ENCODE measurements at places on chromosomes 1 and 21. TPM values are rescaled to one million over a fixed set of nuclear protein-coding genes. Genes with fewer than 3 reads are reported as not detected.

GRCh38 chr1:22841860-22842281 lies 130.8 kb downstream of the LACTBL1 start:
- no peak for DNase-seq

GRCh38 chr1:38046333-38046883 lies at the start of gene POU3F1:
Gene POU3F1 (minus strand): TSS chr1:38046793. CDS start chr1:38046743, 50 bp downstream.
- no peak for DNase-seq

The WDR64 gene
- polyA plus RNA-seq, result 0.06 TPM

GRCh38 chr1:203172184-203173010 lies 3.2 kb downstream of the MYBPH start:
- DNase-seq, result no peak

The CYP2J2 gene
- 0.04 TPM for polyA plus RNA-seq

DNA sequence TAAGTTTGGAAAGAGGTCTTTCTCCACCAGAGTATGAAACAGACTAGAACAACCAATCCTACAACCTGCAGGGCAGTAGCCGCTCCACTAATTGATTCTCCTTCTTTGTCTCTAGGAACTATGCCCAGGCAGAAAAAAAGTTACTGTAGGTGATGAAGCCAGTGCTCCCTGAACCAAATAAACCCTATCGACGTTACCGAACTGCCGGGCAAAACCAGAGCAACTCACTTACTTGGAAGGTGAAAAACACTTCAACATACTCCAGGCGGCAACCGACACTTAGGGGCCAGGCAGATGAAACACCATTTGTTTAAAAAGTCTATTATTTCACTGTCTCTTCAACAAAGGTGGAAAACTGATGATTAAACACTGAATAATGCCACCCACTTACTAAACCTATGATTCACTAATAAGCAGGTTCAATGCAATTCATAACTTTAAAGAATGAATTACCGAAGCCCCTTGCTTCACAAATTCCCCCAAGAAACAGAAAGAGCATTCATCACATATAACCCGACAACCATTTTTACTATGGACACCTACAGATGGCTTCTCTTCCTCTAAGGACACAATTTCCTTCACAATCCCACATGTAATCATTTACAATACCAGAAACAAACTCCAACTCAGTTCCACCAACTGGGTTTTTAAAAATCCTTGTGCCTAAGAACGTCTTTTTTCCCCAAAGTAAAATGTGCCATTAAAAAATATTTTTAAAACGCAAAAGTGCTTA lies 1.6 kb downstream of the NRIP1 start:
- no peak for DNase-seq

- no peak for DNase-seq
Observed at GRCh38 chr1:36866169-36866814, 168.0 kb downstream of the GRIK3 start.

DNA sequence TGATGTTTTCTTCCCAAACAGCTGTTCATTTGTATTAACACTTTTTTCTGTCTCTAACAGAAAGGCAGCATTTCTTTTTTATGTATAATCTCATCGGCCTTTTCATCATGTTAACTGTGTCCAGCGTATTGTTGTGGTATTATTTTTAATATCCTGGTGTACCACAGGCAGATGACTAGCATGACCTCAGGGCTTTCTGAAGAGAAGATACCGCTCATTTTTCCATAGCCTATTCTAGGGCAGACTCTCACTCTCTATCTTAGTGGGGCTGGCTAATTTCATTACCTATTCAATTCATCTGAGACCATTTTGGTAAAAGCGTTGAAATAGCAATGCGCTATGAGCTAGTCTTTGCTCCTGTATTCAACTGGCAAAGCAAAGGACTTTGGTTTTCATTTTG lies 209.9 kb downstream of the SDCCAG8 start:
- no peak for DNase-seq

DNA sequence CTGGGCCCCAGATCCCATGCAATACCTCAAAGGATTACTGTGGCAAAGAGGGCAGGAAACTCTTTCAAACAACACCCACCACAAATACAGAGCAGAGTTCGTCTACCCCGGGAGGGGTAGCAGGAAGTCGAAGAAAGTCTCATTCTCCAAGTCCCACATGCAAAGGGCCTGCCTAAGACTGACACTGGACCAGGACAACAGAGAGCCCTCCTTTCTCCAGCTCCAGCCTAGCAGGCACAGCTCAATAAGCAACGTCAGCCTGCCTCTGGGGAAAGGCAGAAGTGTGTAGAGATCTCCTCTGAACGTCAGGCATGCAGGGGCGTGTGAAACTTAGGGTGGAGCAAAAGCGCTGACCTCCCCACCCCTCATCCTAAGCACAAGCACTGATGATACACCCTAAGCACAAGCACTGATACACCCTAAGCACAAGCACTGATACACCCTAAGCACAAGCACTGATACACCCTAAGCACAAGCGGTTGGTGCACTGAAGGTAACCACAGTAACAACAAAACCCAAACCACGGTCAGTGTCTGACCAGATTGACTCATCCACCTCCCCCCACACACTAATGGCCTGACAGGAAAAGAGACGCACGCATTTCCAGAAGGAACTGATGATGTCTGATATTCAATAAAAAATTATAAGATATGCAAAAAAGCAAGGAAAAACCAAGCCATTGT lies 1.3 kb downstream of the KRTAP12-3 start:
- DNase-seq, result no peak

DNA sequence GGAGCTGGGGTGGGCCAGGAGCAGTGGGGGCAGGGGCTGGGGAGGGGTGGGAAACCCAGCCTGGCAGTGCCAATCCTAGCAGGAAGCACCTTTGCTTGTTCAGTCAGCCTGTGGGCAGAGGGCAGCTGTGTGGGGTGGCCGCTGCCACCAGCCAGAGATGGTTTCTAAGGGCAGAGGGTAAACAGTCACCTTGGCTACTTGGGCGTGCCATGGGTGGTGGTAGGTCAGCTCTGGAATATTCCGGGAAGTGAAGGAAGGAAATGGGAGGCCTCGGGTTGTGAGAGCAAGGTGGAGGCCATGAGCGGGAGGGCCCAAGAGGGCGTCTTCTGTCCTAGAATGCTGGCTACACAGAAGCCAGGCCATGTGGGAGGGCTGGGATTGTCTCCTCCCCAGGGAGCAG lies 20.7 kb upstream of the WNT4 start:
- no peak for DNase-seq

DNA sequence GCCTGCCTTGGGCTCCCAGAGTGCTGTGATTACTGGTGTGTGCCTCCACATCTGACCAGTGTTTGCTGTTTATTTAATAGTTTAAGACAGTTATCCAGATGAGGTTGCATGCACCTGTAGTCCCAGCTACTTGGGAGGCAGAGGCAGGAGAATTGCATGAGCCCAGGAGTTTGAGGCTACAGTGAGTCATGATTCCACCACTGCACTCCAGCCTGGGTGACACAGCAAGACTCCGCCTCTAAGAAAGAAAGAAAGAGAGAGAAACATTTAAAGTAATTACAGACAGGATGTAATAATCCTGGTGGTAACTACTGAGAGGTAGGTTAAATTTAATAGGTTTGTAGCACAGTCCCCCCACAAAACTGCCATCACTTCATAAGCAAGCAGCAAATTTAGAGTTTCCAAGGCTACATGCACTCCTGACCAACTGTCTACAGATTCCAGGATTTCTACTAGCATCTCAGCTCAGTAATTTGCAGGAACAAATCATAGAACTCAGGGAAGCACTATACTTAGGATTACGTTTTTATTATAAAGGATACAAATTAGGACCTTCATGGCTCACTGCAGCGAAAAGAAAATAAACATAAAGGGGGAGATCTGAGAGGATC lies 89.6 kb downstream of the PKN2 start:
- peak; percentile 26 for DNase-seq

The HSD3B2 gene
- not detected for polyA plus RNA-seq

The LAMC2 gene
- 0.96 TPM for polyA plus RNA-seq

The ALG14 gene
- 4.4 TPM for polyA plus RNA-seq

The ST6GALNAC3 gene
- 0.05 TPM for polyA plus RNA-seq

- DNase-seq, result no peak
Observed at GRCh38 chr1:9069326-9070100, at the start of gene SLC2A5. Gene SLC2A5 (minus strand): TSS chr1:9069635. CDS start chr1:9069536, 99 bp downstream.

GRCh38 chr1:27563591-27564471 lies 40.1 kb downstream of the AHDC1 start:
- DNase-seq, result no peak

The COL16A1 gene
- 88.3 TPM for polyA plus RNA-seq

The HRNR gene
- not detected for polyA plus RNA-seq

DNA sequence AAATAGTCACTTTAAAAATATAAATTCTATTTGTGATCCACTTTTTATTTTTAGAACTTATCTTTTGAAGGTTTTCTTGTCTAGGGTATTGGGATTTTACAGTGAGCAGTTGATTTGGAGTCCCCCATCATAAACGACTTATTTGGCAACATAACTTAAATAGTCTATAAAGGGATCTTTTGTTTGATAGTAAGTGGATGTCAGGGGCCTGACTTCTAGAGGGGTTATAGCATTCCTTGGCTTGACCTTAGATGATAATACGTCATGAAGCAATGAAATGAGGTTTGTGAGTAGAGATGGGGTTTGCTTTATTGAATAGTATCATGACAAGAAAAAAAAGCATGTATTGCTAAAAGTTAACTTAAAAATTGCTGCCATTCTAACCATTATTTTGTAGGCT lies 17.8 kb downstream of the VPS45 start:
- no peak for DNase-seq

The IQGAP3 gene
- 16.9 TPM for polyA plus RNA-seq

- no peak for DNase-seq
Observed at GRCh38 chr1:216462066-216462775, 39.0 kb upstream of the USH2A start.

GRCh38 chr1:32869923-32870614 lies 643 bp downstream of the FNDC5 start:
- DNase-seq, result no peak

GRCh38 chr1:228361314-228362140 lies 45.1 kb downstream of the TRIM11 start:
- no peak for DNase-seq

GRCh38 chr21:37370152-37371040 lies 3.8 kb downstream of the DYRK1A start:
- DNase-seq, result no peak

The TRAF3IP3 gene
- not detected for polyA plus RNA-seq

DNA sequence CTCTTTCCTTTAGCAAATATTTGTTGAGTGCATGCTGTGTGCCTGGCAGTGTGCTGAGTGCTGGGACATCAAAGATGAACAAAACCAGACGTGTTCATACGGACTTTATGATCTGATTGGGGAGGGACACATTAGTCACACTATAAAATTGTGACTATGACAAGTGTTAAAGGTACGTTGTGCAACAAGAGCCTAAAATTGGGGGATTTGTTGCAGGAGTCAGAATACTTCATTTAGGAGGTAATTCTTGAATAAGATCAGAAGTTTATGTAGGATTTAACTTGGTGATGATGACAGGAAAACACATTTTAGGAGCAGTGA lies 29.6 kb downstream of the B3GALT2 start:
- DNase-seq, result no peak

The GIPC2 gene
- polyA plus RNA-seq, result 0.04 TPM

DNA sequence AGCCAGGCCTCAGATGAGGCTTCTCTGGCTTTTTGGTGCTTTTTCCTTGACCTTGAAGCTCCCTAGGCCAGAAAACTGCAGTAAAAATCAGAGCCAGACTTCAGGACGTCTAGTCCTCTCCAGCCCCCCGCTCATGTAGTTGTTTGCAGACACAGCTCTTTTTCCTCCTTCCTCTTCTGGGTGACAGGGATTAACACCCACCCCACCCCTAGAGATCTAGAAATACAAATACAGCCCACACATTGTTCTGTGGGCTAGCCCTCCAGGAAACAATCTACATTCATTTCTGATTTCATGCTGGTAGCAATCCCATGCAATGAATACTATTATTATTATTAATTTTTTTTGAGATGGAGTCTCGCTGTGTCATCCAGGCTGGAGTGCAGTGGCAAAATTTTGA lies 9.9 kb upstream of the CLSTN1 start:
- no peak for DNase-seq

DNA sequence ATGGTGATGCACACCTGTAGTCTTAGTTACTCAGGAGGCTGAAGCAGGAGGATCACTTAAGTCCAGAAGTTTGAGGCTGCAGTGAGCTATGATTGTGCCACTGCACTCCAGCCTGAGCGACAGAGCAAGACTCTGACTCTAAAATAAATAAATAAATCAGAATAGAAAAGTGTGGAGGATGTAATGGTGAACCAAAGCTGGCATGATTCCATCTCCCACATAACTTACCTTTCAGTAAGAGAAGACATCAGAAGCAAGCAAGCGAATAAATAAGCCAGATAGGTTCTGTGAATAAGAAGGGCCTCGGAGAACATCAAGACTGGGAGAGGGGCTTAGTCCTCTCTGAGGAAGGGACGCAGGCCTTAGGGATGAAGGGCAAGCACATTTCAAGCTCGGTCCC lies 59.5 kb downstream of the TOMM20 start:
- no peak for DNase-seq

The FABP3 gene
- polyA plus RNA-seq, result 11.7 TPM

The CELF3 gene
- not detected for polyA plus RNA-seq

DNA sequence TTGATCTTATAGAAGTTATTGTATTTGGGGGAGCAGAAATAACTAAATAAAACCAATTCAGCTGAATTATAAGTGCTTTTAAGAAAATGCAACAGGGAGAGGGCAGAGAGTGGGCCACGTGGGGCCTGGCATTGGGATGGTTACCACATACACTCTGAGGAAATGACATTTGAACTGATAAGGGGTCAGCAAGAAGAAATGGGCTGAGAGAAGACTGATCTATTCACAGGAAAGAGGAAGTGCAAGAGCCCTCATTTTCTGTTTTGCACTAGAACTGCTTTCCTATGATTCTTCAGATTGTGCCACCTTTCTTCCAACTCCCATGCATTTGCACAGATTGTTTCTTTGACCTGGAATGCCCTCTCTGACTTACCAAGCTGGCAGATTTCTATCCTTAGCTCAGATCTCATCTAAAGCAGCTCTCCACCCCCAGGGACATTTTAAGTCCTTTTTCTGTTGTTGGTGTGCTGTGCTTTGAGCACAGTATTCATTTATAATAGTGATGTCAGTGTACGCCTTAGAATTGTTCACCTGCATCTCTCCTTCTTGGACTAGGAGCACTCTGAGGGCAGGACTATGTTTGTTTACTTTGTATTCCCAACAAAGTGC lies 115.9 kb downstream of the FGGY start:
- DNase-seq, result no peak

The CYP4A11 gene
- polyA plus RNA-seq, result not detected

- DNase-seq, result peak; percentile 99
Observed at GRCh38 chr1:202589190-202589930, 120.9 kb downstream of the SYT2 start.

DNA sequence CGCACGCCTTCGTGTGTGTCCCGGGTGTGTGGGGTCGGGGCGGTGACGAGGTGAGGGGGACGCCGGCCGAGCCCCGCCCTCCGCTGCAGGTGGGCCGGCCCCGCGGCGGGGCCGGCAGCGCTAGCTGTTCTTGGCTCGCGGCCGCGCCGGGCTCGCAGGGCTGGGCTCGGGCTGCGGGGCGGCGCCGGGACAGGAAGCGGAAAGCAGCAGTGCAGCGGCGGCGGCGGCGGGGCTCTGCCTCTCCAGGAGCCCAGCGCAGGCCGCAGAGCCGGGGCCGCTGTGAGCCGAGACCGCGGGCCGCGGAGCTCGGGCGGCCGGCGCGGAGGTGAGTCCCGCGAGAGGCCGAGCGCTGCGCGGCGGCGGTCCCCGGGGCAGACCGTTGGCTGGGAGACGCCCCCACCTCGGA lies at the start of gene VANGL1:
Gene VANGL1 (plus strand): TSS at position 209 of the 406 bp plus-strand sequence. CDS start 9,444 bp downstream, outside the sequence.
- DNase-seq, result no peak

- no peak for DNase-seq
Observed at GRCh38 chr1:198253259-198253658, 96.5 kb downstream of the NEK7 start.

GRCh38 chr1:225878282-225878681 lies 3.9 kb downstream of the TMEM63A start:
- no peak for DNase-seq
